Astrocyte of the hippocampus (primary cell): ENCODE measurements at places on chromosomes 3 and 15.

DNA sequence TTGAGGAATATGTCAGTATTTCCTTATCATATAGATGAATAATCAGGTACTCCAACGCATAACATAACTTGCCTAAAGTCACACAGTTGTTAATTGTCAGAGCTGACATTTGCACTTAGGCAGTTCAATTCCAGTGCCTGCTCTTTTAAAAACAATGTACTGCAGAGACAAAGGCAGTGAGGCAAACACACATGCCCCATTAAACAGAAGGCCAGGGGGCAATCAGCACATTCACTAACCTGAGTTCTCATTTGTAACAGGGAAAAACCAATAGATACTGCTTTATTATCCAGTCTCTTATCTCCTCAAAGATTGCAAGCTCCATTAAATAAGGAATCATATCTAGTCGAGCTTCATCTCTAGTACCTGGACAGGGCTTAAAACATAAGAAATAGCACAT, 1017.4 kb downstream of the SQOR start:
- no peak for DNase-seq

GRCh38 chr3:10194328-10195071, 29.8 kb downstream of the IRAK2 start:
- no peak for DNase-seq

DNA sequence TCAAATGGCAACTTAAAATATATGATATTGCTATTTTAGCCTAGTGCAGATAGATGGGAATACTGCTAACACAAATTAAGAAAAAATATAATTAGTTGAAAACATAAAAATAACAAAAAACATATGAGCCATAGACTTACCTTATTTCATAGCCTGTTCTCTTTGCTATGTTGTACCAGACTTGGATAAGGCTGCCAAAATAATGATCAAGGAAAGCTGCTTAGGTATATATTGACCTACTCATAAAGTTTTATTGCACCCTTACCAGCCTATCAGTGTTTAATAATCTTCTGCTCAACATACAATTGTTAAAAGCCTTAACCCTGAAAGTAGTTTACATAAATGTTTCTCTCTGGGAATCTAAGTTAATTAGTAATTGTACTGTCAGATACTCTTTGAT, at the start of gene SI:
Gene SI (minus strand): TSS at position 204 of the 400 bp plus-strand sequence. CDS start 2,484 bp downstream, outside the sequence.
- no peak for DNase-seq

DNA sequence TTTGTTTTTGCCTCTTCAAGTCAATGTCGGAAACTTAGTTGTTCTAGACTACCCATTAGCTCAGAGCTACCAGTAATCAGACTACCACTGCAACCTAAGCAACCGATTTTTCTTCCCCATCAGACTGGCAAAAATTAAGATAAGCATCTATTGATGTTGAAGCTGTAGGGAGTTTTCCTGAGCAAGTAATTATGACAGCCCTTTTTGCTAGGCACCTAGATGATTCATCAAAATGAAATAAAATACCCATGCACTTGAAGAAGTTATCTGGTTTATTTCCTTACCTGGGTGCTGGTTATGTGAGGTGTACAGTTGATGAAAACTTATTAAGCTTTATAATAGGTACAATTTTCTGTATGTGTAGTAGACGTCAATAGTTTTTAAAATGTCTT, 554 bp upstream of the COMMD4 start:
- DNase-seq, result no peak

DNA sequence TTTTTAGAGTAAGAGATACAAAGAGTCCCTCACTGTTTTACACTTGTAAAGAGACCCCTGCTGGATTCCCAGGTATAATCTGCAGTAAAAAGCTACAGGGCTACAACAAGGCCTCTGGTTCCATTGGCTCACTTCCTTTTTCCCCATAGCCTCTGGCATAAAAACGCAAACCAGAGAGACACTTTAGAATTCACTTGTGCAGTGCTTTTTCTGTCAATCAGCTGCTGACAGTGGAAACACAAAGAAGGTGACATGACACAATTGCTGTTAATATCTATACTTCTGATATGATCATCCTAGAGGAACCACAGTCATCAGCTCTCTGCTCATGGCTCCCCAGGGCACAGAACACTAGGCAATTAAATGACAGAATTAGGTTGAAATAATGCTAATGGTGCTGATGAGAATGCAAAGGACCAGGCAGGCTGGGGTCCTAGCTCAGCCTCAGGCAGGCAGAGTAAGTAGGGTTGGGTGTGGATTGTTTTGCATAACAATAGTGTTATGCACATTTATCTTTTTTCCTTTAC, 667.9 kb upstream of the CFAP20DC start:
- DNase-seq, result no peak

- peak; percentile 10 for DNase-seq
Measured at GRCh38 chr15:62647843-62648505, 394.6 kb upstream of the TPM1 start.

GRCh38 chr3:197520311-197521276, 35.2 kb downstream of the BDH1 start:
- peak; percentile 57 for DNase-seq
